ENCODE measurements at places on chromosomes 12 and 14.

DNA sequence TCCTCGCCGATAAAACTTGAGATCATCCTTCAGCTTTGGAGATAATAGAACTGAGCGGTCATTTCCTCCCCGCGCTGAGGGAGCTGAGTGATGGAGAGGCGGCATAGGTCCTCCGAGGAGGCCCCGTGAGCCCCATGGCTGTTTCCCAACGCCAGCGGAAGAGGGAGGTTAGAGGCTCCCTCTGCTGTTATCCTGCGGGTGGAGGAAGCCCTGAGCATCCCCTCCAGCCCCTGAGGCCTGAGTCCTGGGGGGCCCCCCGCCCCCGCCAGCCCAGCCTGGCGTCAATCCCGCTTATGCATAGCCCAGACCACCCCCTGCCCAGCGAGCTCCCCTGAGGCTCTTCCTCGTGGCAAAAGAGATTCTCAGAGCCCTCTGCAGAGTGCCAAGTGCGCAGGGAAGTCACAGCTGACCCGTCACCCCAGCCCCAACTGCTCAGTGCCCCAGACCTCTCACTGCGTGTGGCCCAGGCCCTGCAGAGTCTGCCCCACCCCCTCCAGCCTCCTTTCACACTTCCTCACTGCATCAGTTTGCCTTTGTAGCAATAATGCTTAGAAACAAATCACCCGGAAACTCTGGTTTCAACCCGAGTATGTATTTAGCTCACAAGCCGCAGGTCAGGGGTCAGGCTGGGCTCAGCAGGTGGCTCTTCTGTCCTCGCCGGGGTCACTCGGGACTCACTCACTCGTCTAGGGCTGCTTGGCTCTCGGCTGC, 44.7 kb upstream of the GALNT9 start:
- DNase-seq, result no peak

GRCh38 chr12:112768278-112768677, 23.3 kb upstream of the RPH3A start:
- DNase-seq, result no peak

DNA sequence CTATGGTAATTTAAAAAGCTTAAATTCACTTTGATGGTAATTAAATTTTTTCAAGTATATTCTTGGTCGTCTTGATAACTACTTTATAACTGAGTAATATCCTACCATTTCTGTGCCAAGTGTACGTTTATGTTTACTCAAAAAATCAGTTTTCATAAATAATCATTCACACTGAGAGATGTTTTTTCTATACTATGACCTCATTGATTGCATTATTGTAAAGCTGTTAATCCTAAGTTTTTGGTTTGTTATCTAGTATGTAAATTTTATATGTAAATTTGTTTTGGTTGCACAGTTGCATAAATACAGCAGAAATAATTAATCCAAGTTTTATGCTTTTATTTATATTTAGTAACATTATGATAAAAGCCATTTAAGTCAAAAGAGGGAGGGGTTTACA, 196.4 kb upstream of the PRICKLE1 start:
- DNase-seq, result no peak

DNA sequence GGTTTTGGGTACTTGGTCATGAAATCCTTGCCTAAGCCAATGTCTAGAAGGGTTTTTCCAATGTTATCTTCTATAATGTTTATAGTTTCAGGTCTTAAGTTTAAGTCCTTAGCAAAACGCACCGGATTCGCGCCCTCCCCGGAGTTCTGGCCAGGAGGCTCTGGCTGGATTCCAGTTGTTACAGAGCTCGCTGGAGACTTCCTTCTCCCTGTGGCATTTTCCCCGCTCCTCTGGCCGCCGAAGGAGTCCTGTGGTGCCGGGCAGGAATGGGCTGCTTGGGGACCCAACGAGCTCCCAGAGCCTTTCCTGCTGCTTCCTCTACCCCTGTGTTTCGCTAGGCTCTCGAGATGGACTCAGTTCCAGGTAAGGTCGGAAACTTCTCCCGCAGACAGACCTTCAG, 335.9 kb downstream of the AEBP2 start:
- DNase-seq, result no peak

DNA sequence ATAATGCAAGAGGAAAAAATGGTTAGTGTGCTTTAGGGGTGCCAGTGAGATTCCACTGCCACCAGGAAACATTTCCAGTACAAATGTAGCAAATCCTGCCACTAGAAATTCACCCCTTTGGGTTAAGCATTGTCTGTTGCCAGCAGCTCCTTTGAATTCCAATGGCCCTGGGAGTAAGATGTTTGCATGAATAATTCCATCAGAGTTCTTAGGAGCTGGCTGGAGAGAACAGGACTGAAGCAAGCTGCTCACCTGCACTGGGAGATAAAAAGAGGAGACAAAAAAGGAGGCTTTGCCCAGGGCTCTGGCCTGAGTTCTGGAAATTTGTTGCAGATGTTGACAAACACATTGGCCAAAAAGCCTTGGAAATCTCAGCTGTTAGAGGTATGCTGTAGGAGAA, 57.6 kb downstream of the HSPB8 start:
- DNase-seq, result no peak

DNA sequence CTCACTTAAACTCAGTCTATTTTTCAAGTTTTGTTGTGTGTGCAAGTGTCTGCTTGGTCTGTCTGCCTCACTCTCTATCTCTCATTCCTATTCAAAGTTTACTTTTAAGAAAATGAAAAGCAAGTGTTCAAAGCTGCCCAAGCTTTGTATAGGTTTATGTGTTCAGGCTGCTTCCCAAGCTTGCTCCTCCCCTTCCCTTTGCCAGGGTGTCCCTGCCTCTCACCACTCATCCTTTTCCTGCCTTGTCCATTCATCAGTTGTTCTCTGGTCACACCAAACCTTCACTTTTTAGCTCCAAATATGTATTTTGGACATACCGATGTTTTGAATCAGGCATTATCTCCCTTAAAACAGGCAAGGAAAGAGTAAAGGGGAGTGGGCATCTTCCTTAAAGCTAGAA, 41.3 kb downstream of the STK38L start:
- DNase-seq, result no peak

- no peak for DNase-seq
Observed at GRCh38 chr14:39033371-39033770, 69.7 kb downstream of the SEC23A start.

- no peak for DNase-seq
Observed at GRCh38 chr14:26213846-26214575, 383.8 kb downstream of the NOVA1 start.

GRCh38 chr12:116074686-116075085, 202.8 kb downstream of the MED13L start:
- no peak for DNase-seq

- DNase-seq, result no peak
Observed at GRCh38 chr12:26727482-26728204, 105.4 kb downstream of the ITPR2 start.

GRCh38 chr14:61894452-61895077, 132.3 kb downstream of the SNAPC1 start:
- no peak for DNase-seq

DNA sequence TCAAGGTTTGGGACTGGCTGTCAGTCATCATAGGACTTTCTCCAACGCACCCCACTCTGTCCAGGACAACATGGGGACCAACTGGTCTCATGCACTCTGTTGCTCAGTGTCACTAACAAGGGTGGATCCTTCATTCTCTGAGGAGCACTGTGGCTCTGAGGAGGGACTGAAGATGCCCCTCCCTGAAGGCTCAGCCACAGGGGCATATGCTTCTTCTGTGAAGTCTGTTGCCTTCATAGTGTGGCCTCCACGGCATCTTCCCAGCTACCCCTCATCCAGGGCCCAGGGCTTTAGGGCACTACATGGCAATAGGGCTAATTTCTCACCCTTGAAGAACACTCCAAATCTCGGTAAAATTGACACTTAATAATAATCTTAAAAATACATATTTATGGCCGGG, 14.3 kb upstream of the IFI27L2 start:
- DNase-seq, result no peak

DNA sequence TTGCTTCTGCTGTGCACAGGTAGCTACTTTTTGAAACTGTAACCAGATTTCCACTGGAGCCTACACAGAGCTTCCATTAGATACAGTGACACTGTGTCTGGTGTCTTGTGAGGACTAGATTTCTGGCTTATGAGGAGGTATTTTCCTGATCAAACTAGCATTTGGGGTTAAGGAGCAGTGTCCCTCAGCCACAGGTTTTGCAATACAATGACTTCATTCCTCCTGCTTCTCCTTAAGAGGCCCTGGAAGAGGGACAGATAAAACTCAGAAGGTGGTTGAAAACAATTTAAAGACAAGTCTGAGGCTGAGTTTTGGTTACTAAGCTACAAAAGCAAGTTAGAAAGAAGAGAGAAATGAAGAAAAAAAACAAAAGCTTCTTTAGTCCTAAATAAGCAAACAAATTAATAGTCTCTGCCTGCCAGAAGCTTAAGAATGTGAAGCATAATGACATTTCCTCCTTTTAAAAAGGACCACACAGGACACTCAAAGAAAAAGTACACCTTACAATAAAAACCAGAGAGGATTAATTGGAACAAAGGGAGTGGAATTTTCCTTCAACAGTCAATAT, 53.0 kb downstream of the PKP2 start:
- DNase-seq, result no peak

GRCh38 chr12:46179693-46180452, 89.0 kb downstream of the SLC38A1 start:
- no peak for DNase-seq

GRCh38 chr12:101599311-101599710, 4.5 kb downstream of the MYBPC1 start:
- no peak for DNase-seq

GRCh38 chr12:90773491-90773890, 181.5 kb downstream of the CCER1 start:
- no peak for DNase-seq
